ENCODE measurements at places on chromosomes 13 and 19.

DNA sequence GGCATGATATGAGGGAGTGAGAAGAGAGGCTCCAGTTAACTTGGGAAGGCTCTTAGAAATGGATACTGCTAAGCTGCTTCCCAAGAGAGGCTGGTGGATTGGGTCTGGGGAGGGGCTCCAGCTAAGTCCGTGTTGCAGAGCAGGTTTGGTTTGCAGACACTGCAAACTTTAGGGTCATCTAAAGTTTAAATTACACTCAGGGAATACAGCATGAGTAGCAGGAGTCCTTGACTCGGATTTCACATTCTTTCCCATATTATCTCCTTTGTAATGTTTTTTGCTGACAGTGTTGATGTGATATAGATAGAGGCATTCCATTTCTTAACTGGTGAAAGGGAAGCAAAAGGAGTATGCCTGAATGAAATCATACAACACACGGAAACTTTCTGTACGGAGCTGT, 31.9 kb downstream of the SGCG start:
- DNase-seq: no peak

GRCh38 chr13:29508130-29508875, 87.2 kb downstream of the SLC7A1 start:
- DNase-seq: peak; percentile 39

- DNase-seq: no peak
Observed at GRCh38 chr13:59706101-59706976, 457.4 kb downstream of the DIAPH3 start.

GRCh38 chr13:47718556-47718955, 282.5 kb downstream of the SUCLA2 start:
- DNase-seq: no peak

GRCh38 chr13:97359181-97360057, 74.5 kb upstream of the RAP2A start:
- DNase-seq: no peak

- DNase-seq: peak; percentile 72
Observed at GRCh38 chr19:18543814-18544475, 572 bp upstream of the FKBP8 start.

- no peak for DNase-seq
Observed at GRCh38 chr19:44308011-44308410, 3.2 kb upstream of the ZNF235 start.

GRCh38 chr13:54198911-54199310, 1170.3 kb downstream of the OLFM4 start:
- no peak for DNase-seq

- DNase-seq: no peak
Observed at GRCh38 chr13:36417331-36417730, 15.0 kb upstream of the CCNA1 start.

DNA sequence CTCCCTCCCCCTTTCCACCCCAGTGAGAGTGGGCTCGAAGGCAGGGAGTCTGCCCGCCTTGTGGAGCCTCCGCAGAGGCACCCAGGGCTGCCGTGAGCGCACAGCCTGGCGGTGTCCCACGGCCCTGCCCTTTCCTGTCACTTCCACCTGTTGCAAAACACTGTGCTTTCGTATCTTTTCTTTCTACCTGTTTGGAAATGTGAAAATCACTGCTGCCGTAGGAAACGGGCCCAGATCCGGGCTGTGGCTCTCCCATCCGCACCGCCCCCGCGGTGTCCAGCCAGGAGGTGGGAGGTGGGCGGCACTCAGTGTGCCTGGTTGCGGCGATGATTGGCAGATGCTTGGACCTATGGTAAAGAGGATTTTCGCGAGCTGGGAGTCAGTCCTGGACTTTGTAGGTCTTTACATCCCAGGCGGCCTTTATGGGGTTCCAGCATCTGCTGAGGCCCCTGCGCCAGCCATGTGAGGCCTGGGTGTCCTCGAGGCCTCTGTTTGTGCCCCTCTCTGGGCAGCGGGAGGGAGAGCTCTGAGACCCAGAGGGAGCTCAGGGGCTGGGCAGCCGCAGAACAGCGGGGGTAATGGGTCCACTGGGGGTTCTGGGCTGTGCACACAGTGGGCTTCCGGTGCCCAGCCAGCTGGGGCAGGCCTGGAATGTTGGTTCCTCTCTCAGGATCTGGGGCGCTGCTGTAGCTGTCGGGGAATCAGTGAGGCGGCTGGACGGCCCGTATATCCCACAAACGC, 6.1 kb downstream of the STK11 start:
- DNase-seq: no peak

DNA sequence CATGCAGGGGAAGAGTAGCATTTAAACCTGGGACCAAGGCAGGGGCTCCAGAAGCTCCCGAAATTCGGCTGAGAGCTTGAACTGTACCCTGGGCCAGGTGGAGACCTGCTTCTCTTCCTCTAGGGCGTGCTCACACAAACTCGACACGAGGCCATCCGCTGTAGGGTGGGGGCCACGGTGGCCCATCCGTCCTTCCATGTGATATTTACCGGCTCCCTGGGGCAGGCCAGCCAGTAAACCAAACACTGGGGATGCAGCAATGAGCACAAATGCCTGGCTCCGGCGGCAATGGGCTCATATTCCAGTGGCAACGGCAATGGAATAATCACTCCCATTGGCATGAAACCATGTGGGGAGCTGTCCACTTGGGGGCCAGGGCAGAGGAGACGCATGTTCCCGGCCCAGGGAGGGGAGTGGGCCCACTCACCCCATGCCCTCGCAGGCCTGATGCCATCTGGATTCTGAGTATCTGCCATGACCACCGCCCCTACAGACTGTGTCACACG, 10.8 kb downstream of the SH3GL1 start:
- DNase-seq: no peak

- no peak for DNase-seq
Observed at GRCh38 chr13:113142876-113143275, 15.6 kb upstream of the PROZ start.

DNA sequence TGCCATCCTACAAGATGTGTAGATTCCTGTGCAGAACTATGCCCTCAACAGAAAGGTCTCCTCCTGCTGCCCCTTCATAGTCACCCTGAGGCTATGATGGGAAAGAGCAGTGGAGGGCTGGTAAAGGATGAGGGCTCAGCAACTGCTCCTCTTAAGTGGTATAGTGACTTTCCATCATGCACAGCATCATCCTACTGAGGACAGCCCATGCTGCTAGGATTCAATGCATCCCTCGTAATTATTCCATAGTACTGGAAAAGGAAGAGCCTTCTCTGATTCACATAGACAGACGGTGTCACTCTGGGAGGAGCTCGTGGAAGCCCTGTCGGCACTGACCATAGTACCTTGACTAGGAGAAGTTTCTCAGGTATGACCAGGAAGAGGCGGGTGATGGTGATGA, 47.6 kb upstream of the IRS2 start:
- DNase-seq: no peak

GRCh38 chr13:64369121-64369520, 2861.0 kb downstream of the PCDH9 start:
- no peak for DNase-seq

GRCh38 chr13:101150998-101151397, 265.3 kb downstream of the NALCN start:
- DNase-seq: no peak

DNA sequence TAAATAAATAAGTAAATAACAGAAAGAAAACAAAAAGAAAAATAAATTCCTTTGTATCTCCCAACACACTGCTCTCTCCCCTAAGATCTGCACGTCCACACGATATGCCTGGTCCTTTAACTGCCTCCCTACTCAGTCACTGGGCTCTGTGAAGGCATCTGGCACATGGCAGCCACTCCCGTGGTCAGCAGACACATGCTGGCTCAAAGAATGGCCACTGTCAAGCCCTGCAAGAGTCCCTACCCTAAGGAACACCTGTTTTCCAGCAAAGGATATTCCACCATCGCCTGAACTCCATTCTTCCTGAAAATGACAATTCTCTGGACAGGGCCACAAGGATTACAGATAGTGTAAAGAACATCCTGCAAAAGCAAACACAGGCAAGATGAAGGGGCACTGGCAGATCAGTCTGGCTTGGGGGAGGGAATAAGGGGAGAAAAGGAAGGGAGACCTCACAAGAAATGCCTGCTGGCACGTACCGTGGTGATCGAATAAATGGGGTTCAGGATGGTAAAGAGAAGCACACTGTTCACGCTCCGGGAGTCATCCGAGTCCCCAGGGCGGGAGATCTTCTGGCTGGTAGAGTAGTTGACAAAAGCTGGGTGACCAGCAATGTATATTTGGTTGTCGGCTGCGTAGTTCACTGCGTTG, 4.3 kb downstream of the HNRNPL start:
- DNase-seq: no peak

- DNase-seq: no peak
Observed at GRCh38 chr13:114122127-114122511, 10.3 kb downstream of the RASA3 start.
